Left ventricle myocardium superior (tissue), 1 donor: ENCODE measurements at places on chromosomes 11 and 22. TPM values are rescaled to one million over a fixed set of nuclear protein-coding genes. Genes with fewer than 3 reads are reported as not detected.

The PATE3 gene
- not detected for total RNA-seq

The HBG1 gene
- not detected for total RNA-seq

The C22orf31 gene
- not detected for total RNA-seq

The SIK2 gene
- 17.8 TPM for total RNA-seq

The SMTNL1 gene
- total RNA-seq = not detected

The MRGPRG gene
- not detected for total RNA-seq

The TMEM41B gene
- 25.5 TPM for total RNA-seq

The AGBL2 gene
- 0.25 TPM for total RNA-seq

The SAC3D1 gene
- total RNA-seq = 7.5 TPM

The POU2AF3 gene
- 0.74 TPM for total RNA-seq

The PPP6R3 gene
- 86.7 TPM for total RNA-seq

The C22orf39 gene
- total RNA-seq = 68.6 TPM

The P2RX6 gene
- total RNA-seq = 1.8 TPM

The ANKK1 gene
- 0.10 TPM for total RNA-seq

The SLC22A6 gene
- not detected for total RNA-seq

The PISD gene
- 15.1 TPM for total RNA-seq

The SCGB1D2 gene
- total RNA-seq = 4.0 TPM

The ATXN10 gene
- total RNA-seq = 142 TPM

The TYR gene
- total RNA-seq = not detected

The NLRX1 gene
- total RNA-seq = 31.2 TPM

The B3GAT1 gene
- total RNA-seq = 0.17 TPM
